Progenitor cell of endocrine pancreas (in vitro differentiated cells): ENCODE measurements at places on chromosomes 3 and 15.

- DNase-seq: no peak
Measured at GRCh38 chr3:196639483-196640296, at the start of gene NRROS. Gene NRROS, plus strand, starts transcription at chr3:196639694. Its CDS starts 14,846 bp downstream, at chr3:196654540.

DNA sequence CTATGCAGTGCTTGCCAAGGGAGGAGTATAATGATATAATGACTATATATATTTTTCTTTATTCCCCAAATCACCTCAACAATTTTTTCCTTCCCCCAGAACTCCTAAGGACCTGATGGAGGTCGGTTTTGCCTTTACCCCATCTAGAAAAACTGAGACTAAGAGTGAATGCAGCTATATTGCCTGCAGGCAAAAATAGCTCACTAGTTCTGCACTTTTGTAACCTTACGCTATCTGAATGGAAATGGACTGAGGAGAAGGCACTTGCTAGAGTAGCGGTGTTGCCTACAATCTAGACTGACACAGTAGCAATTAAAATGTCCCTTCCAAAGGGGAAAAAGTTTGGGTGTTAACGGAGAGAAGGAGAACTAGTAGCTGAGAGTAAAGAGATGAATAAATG, 379.5 kb upstream of the SEMA6D start:
- DNase-seq: no peak

DNA sequence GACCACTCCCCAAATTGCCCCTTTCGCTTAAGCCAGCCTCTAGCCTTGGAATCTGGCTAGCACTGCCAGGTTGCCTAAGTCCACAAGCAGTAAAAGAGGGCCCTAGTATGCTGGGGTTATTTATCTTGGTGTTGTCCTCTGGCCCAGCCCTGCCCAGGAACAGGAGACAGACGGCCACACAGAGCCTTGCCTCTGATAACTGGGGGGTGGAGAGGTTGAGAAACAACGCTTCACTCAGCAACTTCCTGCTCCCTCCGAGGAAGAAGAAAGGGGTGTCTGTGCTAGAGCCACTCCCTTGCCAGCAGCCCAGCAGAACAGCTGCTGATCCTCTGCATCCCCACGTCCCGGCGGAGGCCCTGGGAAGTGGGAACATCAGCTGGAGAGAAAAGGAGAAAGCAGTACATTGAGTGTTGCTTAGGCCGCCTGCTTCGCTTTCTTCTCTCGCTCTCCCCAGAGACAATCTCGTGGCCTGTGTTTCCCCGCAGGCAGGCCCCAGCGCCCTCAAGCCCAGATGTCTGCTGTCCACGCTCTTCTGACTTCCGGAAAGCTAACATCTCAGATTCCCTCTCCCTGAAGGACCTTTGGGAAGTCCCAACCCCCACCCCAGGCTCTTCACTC, 22.6 kb upstream of the C3orf70 start:
- no peak for DNase-seq

- no peak for DNase-seq
Measured at GRCh38 chr3:61541694-61542093, 19.7 kb upstream of the PTPRG start.

- no peak for DNase-seq
Measured at GRCh38 chr3:151112731-151113130, 27.3 kb downstream of the MED12L start.

DNA sequence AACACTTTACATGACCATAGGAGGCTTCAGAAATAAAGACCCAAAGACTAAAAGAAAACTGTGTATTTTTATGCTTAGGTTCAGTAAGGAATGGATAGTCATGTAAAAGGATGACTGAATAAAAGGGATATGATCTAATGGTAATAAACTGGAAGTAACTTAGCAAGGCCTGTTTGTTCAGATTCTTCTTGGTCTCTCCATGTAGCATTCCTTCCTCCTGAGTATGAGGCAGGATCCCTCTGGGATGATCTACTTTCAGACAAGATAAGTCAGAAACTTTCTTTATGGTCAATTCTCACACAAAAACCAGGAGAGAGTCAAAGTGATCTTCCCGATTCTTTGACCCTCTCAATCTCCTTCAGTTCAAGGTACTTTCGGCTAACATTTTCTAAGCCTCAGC, 340.8 kb upstream of the DCBLD2 start:
- DNase-seq: no peak

DNA sequence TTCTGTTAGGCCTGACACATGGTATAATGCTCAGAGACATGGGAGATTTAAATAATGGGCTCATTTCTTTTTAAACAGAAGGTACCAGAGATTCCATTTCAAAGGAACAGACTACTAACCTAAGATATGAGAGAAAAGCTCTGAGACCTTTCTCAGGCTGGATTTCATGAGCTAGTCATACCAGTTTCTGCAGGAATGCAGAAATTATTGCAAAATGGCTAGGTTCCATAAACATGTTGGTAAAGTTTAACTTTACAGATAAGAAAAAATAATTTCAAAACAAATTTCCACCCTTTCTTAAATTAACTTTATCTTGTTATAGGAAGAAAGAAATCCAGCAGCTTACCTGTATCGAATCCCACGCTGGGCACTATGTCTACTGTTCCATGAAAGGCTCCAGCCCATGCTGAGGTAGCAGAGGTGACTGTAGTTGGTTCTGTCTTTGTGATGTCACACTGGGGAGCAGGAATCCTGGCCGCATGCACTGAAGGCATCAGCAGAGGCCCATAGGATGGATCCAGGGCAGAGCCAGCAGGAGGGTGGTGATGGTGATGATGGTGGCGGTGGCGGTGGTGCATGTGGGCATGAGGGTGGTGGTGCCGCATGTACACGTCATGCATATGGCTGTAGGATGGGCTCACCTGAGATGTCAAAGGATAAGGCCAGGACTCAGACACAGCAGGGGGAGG, 22.6 kb downstream of the VGLL3 start:
- no peak for DNase-seq

DNA sequence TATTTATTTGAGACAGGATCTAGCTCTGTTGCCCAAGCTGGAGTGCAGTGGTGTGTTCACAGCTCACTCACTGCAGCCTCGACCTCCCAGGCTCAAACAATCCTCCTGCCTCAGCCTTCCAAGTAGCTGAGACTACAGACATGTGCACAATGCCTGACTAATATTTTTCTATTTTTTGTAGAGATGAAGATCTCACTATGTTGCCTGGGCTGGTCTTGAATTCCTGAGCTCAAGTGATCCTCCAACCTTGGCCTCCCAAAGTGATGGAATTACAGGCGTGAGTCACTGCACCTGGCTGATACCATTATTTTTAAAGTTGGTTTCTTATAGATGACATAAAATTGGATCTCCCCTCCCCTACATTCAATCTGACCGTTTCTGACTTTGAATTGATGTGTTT, 139.5 kb upstream of the RGMA start:
- no peak for DNase-seq

GRCh38 chr15:85810075-85810474, 15.3 kb upstream of the KLHL25 start:
- no peak for DNase-seq
